ENCODE measurements at places on chromosomes 12 and 14. TPM values are rescaled to one million over a fixed set of nuclear protein-coding genes. Genes with fewer than 3 reads are reported as not detected.
A peak's percentile ranks its signal among the peaks of the same experiment; 100 is the strongest.

The TAS2R14 gene
- total RNA-seq, result 3.9 TPM

GRCh38 chr14:75926431-75927115, 55.2 kb downstream of the TGFB3 start:
- H3K4me1 ChIP-seq, result no peaks in the 10 kb centered on the region
- H3K27ac ChIP-seq, result no peak overlapping the region
- no peaks in the 10 kb centered on the region for H3K36me3 ChIP-seq
- DNase-seq, result no peak

- peaks cover 4% of the 10 kb centered on the region for H3K4me1 ChIP-seq
- no peak overlapping the region for H3K4me3 ChIP-seq
- no peaks in the 10 kb centered on the region for H3K36me3 ChIP-seq
- peaks cover 32% of the 10 kb centered on the region for H3K27me3 ChIP-seq
- no peak for DNase-seq
These were observed 8.7 kb downstream of the STAC3 start for GRCh38 chr12:57242329-57242690.

The LRP6 gene
- 44.1 TPM for total RNA-seq

GRCh38 chr12:14157088-14157747, 175.8 kb upstream of the GRIN2B start:
- DNase-seq, result peak; percentile 62
- no peak overlapping the region for H3K4me3 ChIP-seq
- H3K4me1 ChIP-seq, result no peaks in the 10 kb centered on the region
- no peaks in the 10 kb centered on the region for H3K27me3 ChIP-seq

DNA sequence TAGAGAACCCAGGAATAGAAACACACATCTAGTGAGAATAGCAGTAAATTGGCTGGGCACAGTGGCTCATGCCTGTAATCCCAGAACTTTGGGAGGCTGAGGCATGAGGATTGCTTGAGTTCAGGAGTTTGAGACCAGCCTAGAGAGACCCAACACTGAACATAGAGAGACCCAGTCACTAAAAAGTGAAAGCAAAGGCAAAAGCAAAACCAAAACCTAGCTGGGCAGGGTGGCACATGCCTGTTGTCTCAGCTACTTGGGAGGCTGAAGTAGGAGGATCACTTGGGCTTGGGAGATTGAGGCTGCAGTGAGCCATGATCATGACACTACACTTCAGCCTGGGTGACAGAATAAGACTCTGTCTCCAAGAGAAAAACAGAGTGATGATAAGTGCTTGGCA, 37.5 kb upstream of the MIS18BP1 start:
- H3K4me3 ChIP-seq, result no peak overlapping the region
- H3K36me3 ChIP-seq, result no peaks in the 10 kb centered on the region
- H3K27ac ChIP-seq, result no peak overlapping the region
- no peaks in the 10 kb centered on the region for H3K27me3 ChIP-seq
- DNase-seq, result no peak
- no peaks in the 10 kb centered on the region for H3K4me1 ChIP-seq

The ARG2 gene
- total RNA-seq, result 19.2 TPM

The BEGAIN gene
- total RNA-seq, result 1.4 TPM

The KCNK13 gene
- 1.4 TPM for total RNA-seq

GRCh38 chr14:75822522-75823141, 159.2 kb downstream of the TGFB3 start:
- no peaks in the 10 kb centered on the region for H3K27me3 ChIP-seq
- H3K36me3 ChIP-seq, result peaks cover 7% of the 10 kb centered on the region
- H3K4me1 ChIP-seq, result peaks cover 24% of the 10 kb centered on the region
- no peak overlapping the region for H3K27ac ChIP-seq
- H3K4me3 ChIP-seq, result no peak overlapping the region

DNA sequence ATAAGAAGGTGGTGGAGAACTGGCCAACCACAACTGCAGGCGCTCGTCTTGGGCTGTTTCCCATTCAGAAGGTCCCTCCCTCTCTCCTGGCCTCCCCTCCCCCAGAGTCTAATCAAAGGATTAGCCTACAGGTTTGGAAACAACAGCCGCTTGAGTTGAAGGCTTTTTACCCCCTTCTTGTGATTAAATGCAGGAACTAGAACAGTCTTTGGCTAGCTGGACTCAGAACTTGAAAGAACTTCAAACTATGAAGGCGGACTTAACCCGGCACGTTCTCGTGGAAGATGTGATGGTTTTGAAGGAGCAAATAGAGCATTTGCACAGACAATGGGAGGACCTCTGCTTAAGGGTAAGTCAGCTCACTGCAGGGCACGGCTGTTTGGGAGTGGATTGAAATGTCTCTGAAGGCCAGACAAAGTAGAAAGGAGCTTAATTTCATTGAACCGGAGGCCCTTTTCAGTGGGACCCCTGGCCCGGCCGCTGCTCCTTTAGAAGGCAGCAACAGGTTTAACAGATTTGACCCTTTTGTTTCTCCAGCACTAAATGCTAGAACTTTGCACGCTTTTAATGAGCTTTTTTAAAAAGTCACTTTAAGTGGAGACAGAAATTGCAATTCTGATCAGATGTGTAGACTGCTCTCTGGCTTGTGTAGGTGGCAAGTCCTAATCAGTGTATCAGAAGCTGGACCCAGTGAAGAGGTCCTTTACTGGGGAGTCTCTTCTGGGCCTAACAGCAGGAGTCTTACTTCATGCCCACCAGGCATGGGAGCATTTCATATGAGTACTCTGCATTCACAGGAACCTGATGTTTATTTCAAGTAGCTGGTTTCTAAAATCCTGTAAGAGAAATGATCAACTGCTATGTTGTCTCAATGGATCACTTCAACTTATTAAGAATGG, 107.7 kb downstream of the ESR2 start:
- no peaks in the 10 kb centered on the region for H3K27me3 ChIP-seq
- DNase-seq, result no peak
- no peak overlapping the region for H3K4me3 ChIP-seq
- H3K4me1 ChIP-seq, result no peaks in the 10 kb centered on the region
- peaks cover 18% of the 10 kb centered on the region for H3K36me3 ChIP-seq

The RAB5B gene
- total RNA-seq, result 112 TPM

GRCh38 chr14:68341411-68342212, 451.3 kb downstream of the ZFP36L1 start:
- H3K36me3 ChIP-seq, result no peaks in the 10 kb centered on the region
- no peak overlapping the region for H3K27ac ChIP-seq
- no peak overlapping the region for H3K4me3 ChIP-seq

The FAM181A gene
- not detected for total RNA-seq

The WNT5B gene
- 4.8 TPM for total RNA-seq

- no peak overlapping the region for H3K27ac ChIP-seq
- no peaks in the 10 kb centered on the region for H3K27me3 ChIP-seq
- DNase-seq, result no peak
- no peak overlapping the region for H3K4me3 ChIP-seq
These were observed 188.2 kb upstream of the DYRK2 start for GRCh38 chr12:67460388-67460787.

DNA sequence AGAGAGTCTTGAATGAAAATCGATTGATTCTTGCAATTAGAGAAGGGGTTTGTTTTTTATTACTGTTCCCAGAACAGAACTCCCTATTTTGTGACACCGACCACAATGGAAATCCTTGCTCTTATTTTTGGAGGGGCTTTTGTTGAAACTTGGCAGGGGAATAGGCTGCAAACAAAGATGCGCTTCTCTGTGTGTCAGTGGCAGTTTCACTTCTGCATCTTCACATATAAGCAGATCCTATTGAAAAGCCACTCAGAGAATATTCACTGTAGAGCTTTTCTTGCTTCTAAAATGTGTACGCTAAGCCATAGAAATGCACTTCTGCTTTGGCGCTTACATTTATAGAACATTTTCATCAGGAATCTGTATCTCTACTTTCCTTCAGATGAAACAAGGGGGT, 1822.4 kb upstream of the SEL1L start:
- H3K36me3 ChIP-seq, result no peaks in the 10 kb centered on the region
- DNase-seq, result no peak
- no peak overlapping the region for H3K27ac ChIP-seq
- no peak overlapping the region for H3K4me3 ChIP-seq
- H3K27me3 ChIP-seq, result no peaks in the 10 kb centered on the region
- H3K4me1 ChIP-seq, result no peaks in the 10 kb centered on the region

The PLA2G1B gene
- not detected for total RNA-seq

DNA sequence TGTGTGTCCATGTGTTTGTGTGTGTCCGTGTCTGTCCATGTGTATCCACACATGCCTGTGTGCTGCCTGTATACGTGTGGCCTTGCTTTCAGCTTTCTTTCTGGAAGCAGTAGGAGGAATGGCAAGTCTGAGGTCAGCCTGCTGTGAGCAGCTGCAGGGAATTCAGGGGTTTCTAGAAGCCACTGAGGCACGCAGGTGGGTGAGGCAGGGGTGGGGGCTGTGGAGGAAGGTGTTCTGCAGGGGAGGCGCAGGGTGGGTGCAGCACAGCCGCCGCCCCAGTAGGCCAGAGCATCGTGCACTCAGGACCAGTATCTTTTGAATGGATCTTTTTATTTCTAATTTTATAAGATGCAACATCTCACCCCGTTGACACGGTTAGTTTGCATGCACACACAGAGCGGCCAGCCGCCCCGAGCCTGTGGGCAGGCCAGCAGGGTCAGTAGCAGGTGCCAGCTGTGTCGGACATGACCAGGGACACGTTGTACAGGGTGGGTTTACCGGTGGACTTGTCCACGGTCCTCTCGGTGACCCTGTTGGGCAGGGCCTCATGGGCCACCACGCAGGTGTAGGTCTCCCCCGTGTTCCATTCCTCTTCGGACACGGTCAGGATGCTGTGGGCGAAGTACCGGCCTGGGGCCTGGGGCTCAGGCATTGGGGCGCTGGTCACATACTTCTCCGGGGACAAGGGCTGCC, 327.7 kb downstream of the TMEM121 start:
- no peaks in the 10 kb centered on the region for H3K4me1 ChIP-seq
- DNase-seq, result no peak
- H3K4me3 ChIP-seq, result no peak overlapping the region
- H3K27me3 ChIP-seq, result no peaks in the 10 kb centered on the region
- H3K36me3 ChIP-seq, result no peaks in the 10 kb centered on the region
- H3K27ac ChIP-seq, result no peak overlapping the region

The RNASE7 gene
- total RNA-seq, result not detected

GRCh38 chr12:30519535-30519934, 176.1 kb downstream of the IPO8 start:
- no peaks in the 10 kb centered on the region for H3K4me1 ChIP-seq
- DNase-seq, result peak; percentile 45
- H3K4me3 ChIP-seq, result no peak overlapping the region
- no peaks in the 10 kb centered on the region for H3K27me3 ChIP-seq
- H3K27ac ChIP-seq, result no peak overlapping the region

The PARPBP gene
- total RNA-seq, result 2.8 TPM

DNA sequence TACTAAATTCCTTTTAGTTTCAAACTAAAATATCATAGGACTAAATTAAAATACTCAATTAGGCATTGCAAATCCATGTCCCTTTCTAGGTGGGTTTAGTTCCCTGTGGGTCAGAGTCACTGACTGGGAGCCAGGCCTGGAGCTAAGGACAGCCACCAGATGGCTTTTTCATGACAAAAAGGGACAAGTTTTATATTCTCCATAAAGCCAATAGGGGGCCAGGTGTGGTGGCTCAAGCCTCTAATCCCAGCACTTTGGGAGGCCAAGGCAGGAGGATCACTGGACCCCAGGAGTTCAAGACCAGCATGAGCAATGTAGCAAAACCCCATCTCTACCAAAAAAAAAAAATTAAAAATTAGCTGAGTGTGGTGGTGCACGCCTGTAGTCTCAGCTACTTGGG, 35.4 kb upstream of the EIF5 start:
- no peaks in the 10 kb centered on the region for H3K36me3 ChIP-seq
- no peaks in the 10 kb centered on the region for H3K4me1 ChIP-seq
- H3K27ac ChIP-seq, result no peak overlapping the region
- DNase-seq, result no peak
- H3K4me3 ChIP-seq, result no peak overlapping the region

- H3K27me3 ChIP-seq, result no peaks in the 10 kb centered on the region
- H3K27ac ChIP-seq, result no peak overlapping the region
- H3K36me3 ChIP-seq, result no peaks in the 10 kb centered on the region
- no peak for DNase-seq
These were observed 920.9 kb upstream of the LRFN5 start for GRCh38 chr14:40685764-40686163.
